Dermis microvascular lymphatic vessel endothelial cell (primary cell): ENCODE measurements at places on chromosomes 5 and 9. TPM values are rescaled to one million over a fixed set of nuclear protein-coding genes. Genes with fewer than 3 reads are reported as not detected.

Gene C1QTNF3
- total RNA-seq = 0.64 and 1.1 TPM in 2 replicates

Gene PCDHA10
- total RNA-seq = under 0.01 and 0.13 TPM in 2 replicates

Gene MEF2C
- total RNA-seq = 118 and 159 TPM in 2 replicates

Gene FGFR4
- 2.4 and 4.2 TPM in 2 replicates for total RNA-seq

Gene HMGCS1
- total RNA-seq = 42.7 and 73.2 TPM in 2 replicates

Gene SLC27A6
- 0.13 TPM in 1 of 2 replicates, not detected in the other for total RNA-seq

Gene KLF4
- 0.77 and 3.7 TPM in 2 replicates for total RNA-seq

Gene MACROH2A1
- 159 TPM in 2 replicates for total RNA-seq

Gene DMGDH
- 0.51 and 0.76 TPM in 2 replicates for total RNA-seq

Gene ZNF354C
- 4.9 and 5.8 TPM in 2 replicates for total RNA-seq

Gene LCN2
- total RNA-seq = not detected in 2 replicates

Gene ADGRV1
- total RNA-seq = 0.13 and 0.25 TPM in 2 replicates

Gene FGF18
- total RNA-seq = not detected in 2 replicates

Gene QSOX2
- total RNA-seq = 5.1 and 6.4 TPM in 2 replicates

Gene CSNK1G3
- total RNA-seq = 29.4 and 29.6 TPM in 2 replicates

Gene TPD52L3
- not detected in 2 replicates for total RNA-seq

Gene SYNPO
- 5.6 and 12.3 TPM in 2 replicates for total RNA-seq

Gene TEX48
- not detected in 2 replicates for total RNA-seq

Gene GPR150
- total RNA-seq = 0.13 TPM in 2 replicates

Gene PCDHA6
- 0.25 TPM in 1 of 2 replicates, not detected in the other for total RNA-seq

Gene SARDH
- total RNA-seq = under 0.01 and 0.13 TPM in 2 replicates

Gene FBP1
- total RNA-seq = 0.51 and 0.64 TPM in 2 replicates

Gene CDC20B
- not detected in 2 replicates for total RNA-seq

Gene CMBL
- total RNA-seq = 3.7 and 5.8 TPM in 2 replicates

Gene POLR3G
- total RNA-seq = 2.9 and 5.9 TPM in 2 replicates

Gene NR6A1
- 0.77 and 1.4 TPM in 2 replicates for total RNA-seq

Gene SLC12A7
- 20.2 and 32.2 TPM in 2 replicates for total RNA-seq

Gene IL4
- total RNA-seq = not detected in 2 replicates

Gene GABRA1
- not detected in 2 replicates for total RNA-seq

Gene SLC2A6
- 19.7 and 24.4 TPM in 2 replicates for total RNA-seq

Gene THG1L
- 9.0 and 9.9 TPM in 2 replicates for total RNA-seq

Gene CYSRT1
- total RNA-seq = 0.13 and 0.25 TPM in 2 replicates

Gene CNTFR
- not detected in 2 replicates for total RNA-seq

Gene C9orf152
- total RNA-seq = not detected in 2 replicates

Gene BNC2
- total RNA-seq = 4.5 and 5.7 TPM in 2 replicates
